ENCODE measurements at places on chromosomes 5 and 9.

GRCh38 chr9:35136866-35137265 is 21.2 kb upstream of the ATOSB start:
- no peak for DNase-seq

DNA sequence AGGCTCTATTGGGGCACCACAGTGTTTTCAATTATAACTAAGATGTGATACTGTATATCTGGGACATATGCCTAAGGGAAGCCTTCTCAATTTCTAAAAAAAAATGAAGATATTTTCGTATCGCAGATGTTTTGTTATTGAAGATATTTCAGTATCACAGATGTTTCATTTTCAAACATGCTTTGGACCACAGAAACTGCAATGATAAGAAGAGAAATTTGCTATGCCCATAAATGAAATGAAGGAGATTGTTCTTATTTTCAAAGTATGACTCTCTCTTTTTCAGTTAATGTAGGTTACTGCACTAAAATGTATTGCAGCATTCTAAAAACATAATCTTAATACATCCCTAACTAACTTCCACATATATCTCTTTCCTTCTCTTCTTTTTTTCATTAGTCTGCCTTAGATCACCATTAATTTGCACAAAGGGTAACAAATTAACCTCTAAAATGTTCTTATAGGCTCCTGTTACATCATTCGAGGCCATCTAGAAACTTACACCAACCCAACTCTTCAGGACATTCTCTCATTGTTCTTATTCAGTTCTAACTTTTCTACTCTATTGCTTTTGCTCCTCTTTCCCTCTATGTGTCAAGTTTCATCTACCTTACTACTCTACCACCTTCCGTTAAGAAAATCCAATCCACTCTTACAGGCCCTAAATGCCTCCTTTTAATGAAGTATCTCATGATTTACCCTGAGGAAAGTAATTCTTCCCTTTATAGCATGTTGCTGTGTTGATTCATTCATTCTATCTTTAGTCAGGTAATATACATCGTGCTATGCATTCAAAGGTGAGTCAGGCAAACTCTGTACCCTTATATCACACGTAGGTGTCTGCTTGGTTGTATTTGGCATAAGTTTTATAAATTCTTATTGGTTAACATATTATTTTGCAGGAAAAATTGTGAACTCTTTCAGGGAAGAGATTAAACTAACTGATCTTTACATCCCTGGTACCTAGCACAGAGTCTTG is 70.5 kb downstream of the ST8SIA4 start:
- DNase-seq: no peak

GRCh38 chr5:59620535-59621212 is 272.9 kb downstream of the PDE4D start:
- DNase-seq: no peak

DNA sequence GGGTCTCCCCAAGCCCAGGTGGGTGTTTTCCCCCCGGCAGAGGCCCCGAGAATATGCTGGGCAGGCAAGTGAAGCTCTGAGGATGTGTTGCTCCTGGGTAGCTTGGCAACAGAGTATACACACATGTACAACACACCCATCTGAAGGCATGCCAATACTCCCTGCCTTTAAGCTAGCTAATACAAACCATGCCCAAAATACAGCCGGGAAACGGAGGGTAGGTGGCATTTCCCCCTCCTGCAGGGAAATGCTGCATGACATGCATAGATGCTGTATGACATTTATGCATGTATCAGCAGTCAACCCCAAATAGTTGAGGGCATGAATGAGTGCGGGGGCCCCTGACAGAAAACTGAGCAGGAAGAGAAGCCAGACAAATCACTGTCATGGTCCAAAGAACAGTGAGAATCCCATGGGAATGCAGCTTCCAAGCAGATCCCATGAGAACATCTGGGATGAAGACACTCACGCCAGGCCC is 614.1 kb downstream of the EBF1 start:
- DNase-seq: no peak

DNA sequence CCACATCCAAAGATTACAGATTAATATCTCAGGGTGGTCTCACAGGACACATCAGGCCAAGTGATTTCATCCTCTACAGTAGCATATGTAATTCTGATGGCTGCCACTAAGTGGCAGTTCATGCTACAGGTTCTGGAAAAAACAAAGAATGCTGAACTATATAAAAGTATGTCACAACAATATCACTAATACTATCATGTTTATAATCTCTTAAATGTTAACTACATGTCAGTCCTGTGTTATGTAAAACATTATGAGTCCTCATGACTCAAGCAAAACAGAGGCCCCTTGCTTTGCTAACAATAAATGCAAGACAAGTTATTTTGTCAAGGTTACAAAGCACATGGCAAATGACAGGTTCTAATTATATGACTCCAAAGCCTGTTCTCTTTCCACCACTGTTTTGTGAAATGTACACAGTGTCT is 233.2 kb downstream of the FBXL17 start:
- DNase-seq: peak; percentile 85

GRCh38 chr9:129187042-129187441 is 9.0 kb upstream of the IER5L start:
- no peak for DNase-seq

GRCh38 chr5:75405296-75405695 is 68.3 kb downstream of the HMGCR start:
- no peak for DNase-seq

DNA sequence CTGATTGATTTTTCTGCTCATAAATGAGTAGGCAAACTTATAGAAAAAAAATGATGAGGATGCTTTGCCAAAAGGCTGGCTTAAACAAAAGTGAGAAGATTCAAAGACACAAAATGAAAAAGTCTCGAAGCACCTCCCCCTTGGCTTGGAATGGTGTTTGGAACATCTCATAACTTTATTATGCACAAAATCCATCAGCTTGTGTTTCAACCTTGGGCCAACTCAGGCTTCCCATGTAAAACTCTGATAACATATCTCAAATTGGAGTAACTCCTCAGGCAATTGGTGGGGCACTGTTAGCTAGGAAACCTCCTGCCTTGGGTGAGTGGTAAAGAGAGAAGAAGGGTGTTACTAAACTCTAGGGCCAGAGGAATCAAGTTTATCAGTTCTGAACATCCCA is 176.3 kb downstream of the KIAA0825 start:
- no peak for DNase-seq

- peak; percentile 55 for DNase-seq
Measured at GRCh38 chr5:53027913-53028312, 38.8 kb downstream of the ITGA2 start.

- DNase-seq: no peak
Measured at GRCh38 chr5:88825584-88826315, 57.2 kb downstream of the MEF2C start.

DNA sequence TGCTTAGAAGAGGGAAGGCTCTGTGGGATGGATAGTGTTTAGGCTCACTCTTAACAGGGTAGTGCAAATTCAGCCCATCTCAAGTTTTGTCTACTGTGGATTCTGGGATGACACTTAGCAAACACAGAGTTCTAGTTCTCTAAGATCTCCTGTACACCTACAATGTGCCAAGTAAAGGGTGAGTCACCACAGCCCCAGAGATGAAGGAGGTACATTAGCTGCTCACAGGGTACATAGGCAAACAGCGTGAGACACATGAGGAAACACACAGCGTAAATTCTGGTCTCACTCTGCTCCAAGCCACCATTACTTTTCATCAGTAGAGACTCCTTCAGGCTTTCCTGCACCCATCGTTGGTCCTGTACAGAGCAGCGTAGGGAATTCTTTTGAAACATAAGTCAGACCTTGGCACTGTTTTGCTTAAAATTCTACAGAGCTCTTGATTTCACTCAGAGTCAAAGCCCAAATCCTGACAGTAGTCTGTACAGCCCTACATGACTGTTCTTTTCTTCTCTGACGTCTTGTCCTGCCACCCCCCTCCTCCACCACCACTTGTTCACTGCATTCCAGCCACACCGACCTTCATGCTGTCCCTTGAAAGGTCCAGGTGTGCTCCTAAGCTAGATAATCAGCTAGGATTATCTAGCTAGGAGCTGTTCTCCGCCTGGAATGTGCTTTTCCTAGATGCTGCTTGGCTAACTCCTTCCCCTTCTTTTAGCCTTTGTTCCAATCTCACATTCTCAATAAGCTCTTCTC is 8.7 kb downstream of the ASTN2 start:
- no peak for DNase-seq

GRCh38 chr9:36560771-36561170 is 11.9 kb upstream of the MELK start:
- peak; percentile 38 for DNase-seq

DNA sequence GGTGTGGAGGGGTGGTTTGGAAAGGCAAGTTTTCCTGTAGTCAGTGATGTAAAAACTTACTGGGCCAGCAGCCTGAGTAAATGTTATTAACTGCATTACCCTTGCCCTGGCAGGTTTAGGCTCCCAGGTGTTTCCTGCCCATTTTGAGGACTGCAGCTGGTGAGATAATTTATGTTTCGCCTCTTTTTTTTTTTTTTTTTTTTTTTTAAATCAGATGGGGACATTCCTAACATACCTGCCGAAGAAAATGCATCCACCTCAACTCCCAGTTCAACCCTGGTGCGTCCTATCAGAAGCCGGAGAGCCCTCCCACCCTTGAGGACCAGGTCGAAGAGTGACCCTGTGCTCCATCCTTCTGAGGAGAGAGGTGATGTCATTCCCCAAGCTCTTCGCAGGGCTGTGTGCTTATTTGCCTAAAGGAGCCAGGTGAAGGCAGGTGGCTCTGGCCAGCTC is 60.6 kb downstream of the ENTREP1 start:
- DNase-seq: no peak

GRCh38 chr5:51810592-51810991 is 427.3 kb downstream of the ISL1 start:
- DNase-seq: no peak

- no peak for DNase-seq
Measured at GRCh38 chr5:56279291-56279690, 46.2 kb upstream of the ANKRD55 start.

GRCh38 chr5:134638760-134639201 is 6.2 kb upstream of the SAR1B start:
- DNase-seq: no peak

DNA sequence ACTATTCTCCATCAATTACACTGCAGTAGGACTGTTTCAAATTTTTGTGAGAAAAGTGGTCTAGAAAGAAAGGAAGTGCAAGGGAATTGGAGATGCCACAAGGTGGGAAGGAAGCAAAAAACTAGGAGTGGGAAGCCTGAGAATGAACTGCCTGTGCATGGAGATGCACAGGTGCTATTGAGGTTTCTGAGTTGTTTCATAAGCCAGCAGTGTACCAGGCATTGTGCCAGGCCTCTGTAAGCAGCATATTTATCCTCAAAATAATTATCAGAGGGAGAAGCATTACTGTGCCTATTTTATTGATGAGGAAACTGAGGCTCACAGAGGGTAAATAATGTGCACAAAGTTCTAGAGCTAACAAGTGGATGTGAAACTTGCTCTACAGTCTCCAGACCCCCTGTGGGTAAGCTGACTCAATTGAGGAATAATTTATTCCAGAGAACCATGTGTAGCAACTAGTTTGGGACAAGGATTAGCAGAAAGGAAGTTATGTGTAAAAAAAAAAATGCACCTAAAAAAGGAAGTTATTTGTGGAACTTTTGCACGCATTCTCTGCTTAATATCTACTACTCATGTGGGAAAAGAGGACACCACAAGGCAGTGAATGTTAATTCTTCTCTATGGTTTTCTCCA is 96.7 kb downstream of the SNCAIP start:
- DNase-seq: no peak

GRCh38 chr9:121350993-121351561 is 19.0 kb downstream of the STOM start:
- DNase-seq: peak; percentile 97

DNA sequence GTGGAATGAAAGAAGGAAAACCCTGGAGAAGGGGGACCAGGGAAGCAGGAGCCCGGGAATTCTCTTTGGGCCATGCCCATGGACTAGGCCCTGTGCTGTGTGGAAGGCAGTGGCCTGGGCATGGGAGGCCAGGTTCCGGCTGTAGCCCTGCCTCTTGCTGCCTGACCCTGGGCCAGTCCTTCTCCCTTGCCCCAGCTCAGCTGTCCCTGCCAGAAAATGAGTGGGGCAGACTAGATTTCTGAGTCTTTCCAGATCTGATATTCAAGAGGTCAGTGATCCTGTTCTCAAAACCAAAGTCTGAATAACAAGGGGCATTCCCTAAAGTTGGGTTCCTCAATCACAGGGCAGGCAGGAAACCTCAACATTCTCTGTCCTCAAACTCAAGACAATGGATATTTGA is 24.8 kb upstream of the CORO2A start:
- DNase-seq: no peak

- DNase-seq: no peak
Measured at GRCh38 chr5:133824661-133825254, 143.7 kb downstream of the C5orf15 start.

DNA sequence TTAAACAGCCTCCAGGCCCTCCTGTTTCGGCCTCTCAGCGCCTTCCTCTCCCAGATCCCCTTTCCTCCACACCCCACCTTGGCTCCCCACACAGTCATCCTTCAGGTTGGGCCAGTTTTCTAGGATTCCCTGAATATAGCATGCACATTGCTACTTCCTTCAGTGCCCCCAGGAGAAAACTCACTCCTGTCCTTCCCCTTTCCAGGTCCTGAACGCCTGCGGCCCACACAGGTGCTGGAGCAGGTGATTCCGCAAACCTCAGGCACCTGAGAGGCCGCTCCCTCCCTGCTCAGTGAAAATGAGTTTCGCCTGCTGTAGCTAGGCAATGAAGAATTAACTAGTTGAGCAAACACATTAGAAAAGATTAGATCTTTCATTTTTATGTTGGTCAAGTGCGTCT is 185.0 kb downstream of the MED10 start:
- no peak for DNase-seq

- no peak for DNase-seq
Measured at GRCh38 chr5:68134669-68135313, 80.8 kb upstream of the PIK3R1 start.

Measured in fibroblast of villous mesenchyme (primary cell).